ENCODE measurements at places on chromosomes 12 and 14. TPM values are rescaled to one million over a fixed set of nuclear protein-coding genes. Genes with fewer than 3 reads are reported as not detected.

The IAPP gene
- total RNA-seq: not detected

DNA sequence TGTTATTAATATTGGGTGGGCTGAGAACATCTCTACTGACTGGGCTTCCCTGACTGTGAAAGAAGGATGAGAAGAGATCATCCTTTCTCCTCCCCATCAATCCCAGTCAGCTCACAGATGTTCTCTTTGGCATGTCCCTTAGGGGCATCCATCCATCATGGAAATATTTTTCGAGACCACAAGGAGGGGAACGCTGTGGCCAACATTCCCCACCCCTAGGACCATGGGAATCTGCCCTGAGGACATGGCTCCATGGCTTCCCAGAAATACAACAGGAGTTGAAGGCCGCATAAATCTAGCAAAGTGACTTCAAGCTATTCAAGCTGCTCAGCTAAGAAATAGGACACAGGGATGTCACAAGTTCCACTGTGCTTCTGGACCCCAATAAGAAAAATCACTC lies 456.8 kb downstream of the MED13L start:
- DNase-seq: no peak
- no peaks in the 10 kb centered on the region for H3K4me1 ChIP-seq
- H3K36me3 ChIP-seq: no peaks in the 10 kb centered on the region

The MYF6 gene
- total RNA-seq: not detected

DNA sequence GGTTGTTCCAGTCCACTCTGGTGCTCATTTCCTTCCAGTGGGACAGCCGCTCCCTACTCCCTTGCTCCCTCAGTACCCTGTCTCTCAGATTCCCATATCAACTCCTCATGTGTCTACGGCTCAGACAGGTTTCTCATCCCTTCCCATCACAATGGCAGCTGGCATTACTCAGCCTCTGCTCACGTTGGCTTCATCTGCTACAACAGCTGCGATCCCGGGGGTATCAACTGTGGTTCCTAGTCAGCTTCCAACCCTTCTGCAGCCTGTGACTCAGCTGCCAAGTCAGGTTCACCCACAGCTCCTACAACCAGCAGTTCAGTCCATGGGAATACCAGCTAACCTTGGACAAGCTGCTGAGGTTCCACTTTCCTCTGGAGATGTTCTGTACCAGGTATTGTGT lies 69.9 kb downstream of the RAD52 start:
- H3K27me3 ChIP-seq: no peaks in the 10 kb centered on the region
- H3K36me3 ChIP-seq: peaks cover 4% of the 10 kb centered on the region
- no peak for DNase-seq
- H3K4me1 ChIP-seq: no peaks in the 10 kb centered on the region
